CD14-positive monocyte (primary cell): ENCODE measurements at places on chromosomes 1 and 21. TPM values are rescaled to one million over a fixed set of nuclear protein-coding genes. Genes with fewer than 3 reads are reported as not detected.
A peak's percentile ranks its signal among the peaks of the same experiment; 100 is the strongest.

DNA sequence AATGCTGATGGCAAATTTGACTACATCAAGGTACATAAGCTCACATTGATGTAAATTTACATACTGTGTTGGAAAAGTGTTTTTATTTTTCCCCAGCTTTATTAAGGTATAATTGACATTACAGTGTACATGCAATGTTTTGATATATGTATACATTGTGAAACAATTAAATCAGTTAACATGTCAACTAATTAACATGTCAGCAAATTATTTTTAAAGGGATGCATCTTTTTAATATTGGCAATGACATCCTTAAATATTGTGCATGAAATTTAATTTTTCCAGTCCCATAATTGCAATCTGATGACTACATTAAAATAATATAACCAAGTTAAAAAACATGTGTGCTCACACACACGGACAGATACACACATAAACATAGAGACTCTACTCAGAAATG lies 9.4 kb downstream of the EFCAB7 start:
- no peak for DNase-seq

GRCh38 chr1:247102381-247102780 lies 1.8 kb downstream of the ZNF669 start:
- DNase-seq, result peak; percentile 25

DNA sequence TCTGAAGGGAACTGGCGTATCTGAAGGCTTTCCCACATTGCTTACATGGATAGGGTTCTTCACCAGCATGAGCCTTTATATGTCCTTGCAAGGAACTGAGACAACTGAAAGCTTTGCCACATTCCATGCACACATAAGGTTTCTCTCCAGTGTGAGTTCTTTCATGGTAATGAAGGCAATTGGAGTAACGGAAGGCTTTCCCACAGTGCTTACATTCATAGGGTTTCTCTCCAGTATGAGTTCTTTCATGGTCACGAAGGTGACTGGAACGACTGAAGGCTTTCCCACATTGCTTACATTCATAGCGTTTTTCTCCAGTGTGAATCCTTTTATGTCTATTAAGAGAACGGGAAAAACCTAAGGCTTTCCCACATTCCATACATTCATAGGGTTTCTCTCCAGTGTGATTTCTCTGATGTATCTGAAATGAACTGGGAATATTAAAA lies 15.0 kb downstream of the ZNF124 start:
- no peak for DNase-seq

DNA sequence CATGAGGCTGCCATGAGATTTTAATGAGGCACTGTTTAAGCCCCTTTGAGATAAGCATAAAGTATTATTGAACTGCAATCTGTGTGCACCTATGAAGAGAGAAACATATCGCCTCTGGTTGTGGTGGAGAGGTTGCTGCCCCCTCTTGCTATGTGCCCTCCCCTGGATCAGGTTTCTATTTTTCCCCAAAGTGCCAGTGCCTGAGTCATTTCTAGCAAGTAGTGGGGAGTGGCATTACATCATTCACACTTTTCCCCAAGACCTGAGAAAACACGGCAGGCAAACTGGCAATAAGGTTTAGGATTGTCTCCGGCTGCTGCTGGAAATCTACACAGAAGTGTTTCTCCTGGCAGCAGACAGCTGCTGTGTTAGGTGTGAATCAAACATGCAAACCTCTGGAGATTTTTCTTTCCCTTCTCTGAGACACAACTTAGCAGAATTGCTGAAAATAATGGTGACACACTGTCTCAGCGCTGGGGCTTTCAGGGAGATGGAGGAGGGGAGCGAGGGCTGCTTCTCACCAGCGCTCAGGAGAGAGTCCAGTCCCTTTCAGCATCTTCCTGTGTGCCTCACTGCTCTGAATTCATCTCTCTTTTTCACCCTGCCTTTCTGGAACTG lies 13.7 kb upstream of the RGS16 start:
- DNase-seq, result no peak

- DNase-seq, result no peak
Measured at GRCh38 chr1:49102752-49103151, 326.1 kb upstream of the BEND5 start.

IFNLR1 gene
- polyA plus RNA-seq, result not detected

ANKRD34A gene
- not detected for polyA plus RNA-seq

DNA sequence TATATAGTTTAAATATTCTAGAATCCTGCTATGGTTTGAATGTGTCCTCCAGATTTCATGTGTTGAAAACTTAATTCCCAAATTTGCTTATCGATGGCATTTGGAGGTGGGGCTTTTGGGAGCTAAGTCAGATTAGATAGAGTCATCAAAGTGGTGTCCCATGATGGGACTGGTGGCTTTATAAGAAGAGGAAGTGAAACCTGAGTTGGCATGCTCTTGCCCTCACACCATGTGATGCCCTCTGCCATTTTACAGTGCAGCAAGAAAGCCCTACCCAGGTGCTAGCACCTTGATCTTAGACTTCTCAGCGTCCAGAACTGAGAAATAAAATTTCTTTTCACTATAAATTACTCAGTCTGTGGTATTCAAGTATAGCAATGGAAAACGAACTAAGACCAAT lies 111.3 kb downstream of the TGFB2 start:
- peak; percentile 39 for DNase-seq
